Prostate gland (tissue), 2 donors: ENCODE measurements at places on chromosomes 7 and 10. TPM values are rescaled to one million over a fixed set of nuclear protein-coding genes. Genes with fewer than 3 reads are reported as not detected.

Gene RADIL
- 1.8 TPM for total RNA-seq

Gene TMEM236
- 0.45 TPM for total RNA-seq

Gene TFEC
- 0.85 TPM for total RNA-seq

Gene PTPRE
- total RNA-seq = 14.3 TPM

Gene CALML5
- total RNA-seq = 0.46 TPM

Gene CDK5
- 18.5 TPM for total RNA-seq
